ENCODE measurements at places on chromosomes 6 and 20.
A peak's percentile ranks its signal among the peaks of the same experiment; 100 is the strongest.

GRCh38 chr6:79713701-79714322, 82.7 kb downstream of the SH3BGRL2 start:
- H3K4me1 ChIP-seq = no peaks in the 10 kb centered on the region
- H3K36me3 ChIP-seq = no peaks in the 10 kb centered on the region
- H3K27ac ChIP-seq = no peak overlapping the region
- peaks cover 6% of the 10 kb centered on the region for H3K27me3 ChIP-seq
- DNase-seq = no peak
- H3K4me3 ChIP-seq = no peak overlapping the region

DNA sequence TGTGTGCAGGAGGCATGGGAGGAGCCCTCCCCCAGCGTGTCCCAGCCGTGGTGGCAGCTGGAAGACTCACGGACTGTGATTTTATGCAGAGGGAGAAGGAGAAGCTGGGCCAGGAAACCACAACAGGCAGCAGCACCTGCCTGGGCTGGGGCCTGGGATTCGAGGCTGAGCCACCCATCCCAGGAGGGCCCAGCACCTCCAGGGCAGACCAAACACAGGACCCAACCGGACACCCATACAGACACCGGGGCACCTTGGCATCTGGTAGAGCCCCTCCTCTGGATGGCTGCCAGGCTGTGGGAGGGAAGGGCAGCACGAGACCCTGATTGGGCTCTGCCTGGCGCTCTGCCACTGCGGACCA, 41.7 kb upstream of the CHRNA4 start:
- H3K27me3 ChIP-seq = peaks cover 12% of the 10 kb centered on the region
- no peaks in the 10 kb centered on the region for H3K4me1 ChIP-seq
- no peak overlapping the region for H3K4me3 ChIP-seq
- H3K36me3 ChIP-seq = no peaks in the 10 kb centered on the region

- H3K36me3 ChIP-seq = no peaks in the 10 kb centered on the region
- peaks cover 13% of the 10 kb centered on the region for H3K27me3 ChIP-seq
- peak; percentile 97 for DNase-seq
Measured at GRCh38 chr6:14841901-14842421, 403.9 kb upstream of the JARID2 start.

- DNase-seq = no peak
- H3K27ac ChIP-seq = no peak overlapping the region
- H3K27me3 ChIP-seq = no peaks in the 10 kb centered on the region
- peaks cover 62% of the 10 kb centered on the region for H3K4me1 ChIP-seq
Measured at GRCh38 chr6:128271527-128271926, 248.9 kb downstream of the PTPRK start.

- no peaks in the 10 kb centered on the region for H3K36me3 ChIP-seq
- H3K4me3 ChIP-seq = no peak overlapping the region
- H3K27ac ChIP-seq = no peak overlapping the region
- no peak for DNase-seq
Measured at GRCh38 chr6:145600299-145600698, 135.0 kb downstream of the EPM2A start.

- no peaks in the 10 kb centered on the region for H3K27me3 ChIP-seq
- peaks cover 21% of the 10 kb centered on the region for H3K4me1 ChIP-seq
- H3K36me3 ChIP-seq = peaks cover 5% of the 10 kb centered on the region
- peak within 1 kb of the TSS; percentile 88 for H3K4me3 ChIP-seq
- peak within 1 kb of the TSS; percentile 86 for H3K27ac ChIP-seq
Measured at GRCh38 chr20:62804627-62805154, at the start of gene OGFR. OGFR (plus strand) TSS chr20:62804835; CDS start chr20:62804860, 25 bp downstream.

GRCh38 chr20:57397693-57398108, 6.5 kb downstream of the RBM38 start:
- no peak overlapping the region for H3K27ac ChIP-seq
- no peak overlapping the region for H3K4me3 ChIP-seq
- H3K36me3 ChIP-seq = peaks cover 9% of the 10 kb centered on the region

DNA sequence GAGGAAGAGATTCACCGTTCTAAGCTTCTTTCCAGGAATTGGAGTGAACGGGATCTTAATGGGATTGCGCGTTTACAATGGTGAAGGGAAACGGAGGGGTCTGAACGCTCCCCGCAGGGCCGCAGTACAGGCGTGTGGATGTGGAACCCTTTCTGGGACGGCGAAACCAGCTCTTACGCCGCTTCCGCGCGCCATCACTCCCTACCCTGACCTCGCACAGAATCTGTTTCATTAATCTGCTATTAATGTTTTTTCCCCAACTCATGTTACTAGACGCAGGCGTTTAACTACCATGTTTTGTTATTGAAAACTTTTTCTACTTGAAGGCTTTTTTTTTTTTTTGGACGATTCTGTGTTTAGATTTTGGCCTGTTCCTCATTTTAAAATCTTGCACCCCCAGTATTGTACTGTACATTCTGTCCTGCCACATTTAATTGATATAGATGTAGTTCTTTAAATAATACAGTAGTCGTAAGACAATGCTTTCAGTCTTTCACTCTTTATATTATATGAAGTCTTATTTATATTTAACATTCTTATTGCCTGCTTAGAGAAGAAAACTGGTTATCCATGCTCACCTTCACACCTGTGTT, 696 bp upstream of the SUPT3H start:
- no peak for DNase-seq
- H3K4me3 ChIP-seq = peak overlapping the region; percentile 93
- H3K27me3 ChIP-seq = no peaks in the 10 kb centered on the region
- peaks cover 34% of the 10 kb centered on the region for H3K4me1 ChIP-seq
- peak overlapping the region; percentile 99 for H3K27ac ChIP-seq

DNA sequence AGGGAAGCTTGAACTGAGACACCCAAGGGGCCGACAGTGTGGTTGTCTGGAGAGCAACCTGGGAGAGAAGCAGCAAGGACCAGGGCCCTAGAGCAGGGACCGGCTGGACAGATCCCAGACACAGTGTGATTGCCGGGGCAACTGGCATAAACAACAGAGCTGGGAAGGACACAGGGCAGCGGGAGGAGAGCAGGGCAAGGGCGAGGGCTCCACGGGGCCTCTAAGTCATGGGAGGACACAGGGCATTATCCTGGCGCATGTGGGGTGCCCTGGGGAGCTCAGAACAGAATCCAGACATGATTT, 31.1 kb upstream of the CCR6 start:
- H3K27ac ChIP-seq = no peak overlapping the region
- no peaks in the 10 kb centered on the region for H3K36me3 ChIP-seq
- H3K4me1 ChIP-seq = no peaks in the 10 kb centered on the region
- H3K4me3 ChIP-seq = no peak overlapping the region
- no peak for DNase-seq
- no peaks in the 10 kb centered on the region for H3K27me3 ChIP-seq

DNA sequence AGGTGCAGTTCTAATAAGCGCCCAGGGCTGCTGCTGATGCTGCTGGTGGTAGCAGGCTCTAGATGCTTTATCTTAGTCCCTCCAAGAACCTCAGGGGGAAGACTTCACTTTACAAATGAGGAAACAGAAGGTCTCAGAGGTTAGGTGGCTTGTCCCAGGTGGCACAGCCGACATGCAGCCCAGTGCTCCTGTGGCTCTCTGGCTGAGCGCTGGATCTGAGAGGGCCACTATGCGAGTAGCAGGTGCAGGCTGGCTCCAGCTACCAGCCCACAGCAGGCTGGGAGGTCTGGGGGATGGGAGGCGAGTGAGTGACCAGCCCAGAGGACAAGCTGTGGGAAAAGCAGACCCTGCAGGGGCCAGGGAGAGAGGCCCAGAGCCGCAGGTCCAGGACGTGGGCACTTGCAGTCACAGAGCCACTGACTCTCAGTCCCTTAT, 90.9 kb downstream of the PRND start:
- DNase-seq = no peak
- peaks cover 41% of the 10 kb centered on the region for H3K27me3 ChIP-seq
- no peaks in the 10 kb centered on the region for H3K36me3 ChIP-seq
- peaks cover 17% of the 10 kb centered on the region for H3K4me1 ChIP-seq

DNA sequence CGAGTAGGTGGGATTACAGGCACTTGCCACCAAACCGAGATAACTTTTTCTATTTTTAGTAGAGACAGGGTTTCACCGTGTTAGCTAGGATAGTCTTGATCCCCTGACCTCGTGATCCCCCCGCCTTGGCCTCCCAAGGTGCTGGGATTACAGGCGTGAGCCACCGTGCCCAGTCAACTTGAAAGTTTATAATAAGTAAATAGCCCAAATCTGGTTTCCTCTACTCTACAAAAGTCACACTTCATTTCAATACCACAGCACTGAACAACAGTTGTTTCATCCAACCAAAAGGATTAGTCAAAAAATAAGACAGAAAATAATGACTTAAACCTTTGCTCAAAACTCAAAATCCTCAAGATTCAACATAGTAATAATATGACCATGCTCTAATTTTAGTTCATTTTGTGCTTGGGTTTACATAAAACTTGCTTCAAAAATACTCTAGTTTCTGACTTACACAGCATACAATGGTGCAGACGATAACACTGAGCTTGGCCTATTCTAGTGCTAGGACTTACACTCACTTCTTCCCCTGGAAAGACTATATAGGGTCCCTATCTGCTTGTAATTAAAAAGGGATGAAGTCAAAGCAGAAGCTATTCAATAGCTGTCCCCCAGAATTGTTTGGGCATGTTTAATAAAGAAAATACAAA, 56.7 kb downstream of the NT5E start:
- peaks cover 8% of the 10 kb centered on the region for H3K4me1 ChIP-seq
- no peak overlapping the region for H3K27ac ChIP-seq
- no peaks in the 10 kb centered on the region for H3K27me3 ChIP-seq
- peaks cover 28% of the 10 kb centered on the region for H3K36me3 ChIP-seq
- no peak overlapping the region for H3K4me3 ChIP-seq
- no peak for DNase-seq

DNA sequence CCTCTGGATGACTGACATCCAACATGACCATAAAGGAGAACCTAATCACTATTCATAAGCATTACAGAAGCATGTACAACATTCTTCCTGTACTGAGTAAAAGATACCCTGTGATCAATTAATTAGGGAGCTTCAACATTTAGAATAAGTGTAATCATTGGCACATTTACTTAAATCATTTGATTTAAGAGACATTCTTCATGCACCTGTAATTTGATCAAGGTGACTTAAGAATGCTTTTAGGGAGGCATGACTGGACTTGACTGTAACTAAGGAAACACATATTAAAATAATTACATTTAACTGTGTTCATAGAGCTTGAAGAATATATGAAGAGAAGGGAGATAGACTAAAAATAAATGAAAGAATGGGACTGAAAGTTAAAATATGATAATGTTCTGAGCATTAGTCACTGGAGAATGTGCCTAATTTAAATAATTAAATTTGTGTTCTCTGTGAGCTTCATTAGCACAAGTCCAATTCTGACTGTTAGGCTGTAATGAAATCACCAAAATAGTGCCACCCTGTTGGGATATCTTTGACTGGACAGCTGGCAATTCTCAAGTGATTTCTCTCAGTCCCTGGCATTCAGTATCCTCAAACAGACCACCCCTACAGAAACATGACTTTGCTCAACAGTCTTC, 295.5 kb upstream of the ADGRB3 start:
- no peak for DNase-seq
- no peak overlapping the region for H3K27ac ChIP-seq
- H3K36me3 ChIP-seq = no peaks in the 10 kb centered on the region
- H3K4me3 ChIP-seq = no peak overlapping the region
- no peaks in the 10 kb centered on the region for H3K4me1 ChIP-seq

DNA sequence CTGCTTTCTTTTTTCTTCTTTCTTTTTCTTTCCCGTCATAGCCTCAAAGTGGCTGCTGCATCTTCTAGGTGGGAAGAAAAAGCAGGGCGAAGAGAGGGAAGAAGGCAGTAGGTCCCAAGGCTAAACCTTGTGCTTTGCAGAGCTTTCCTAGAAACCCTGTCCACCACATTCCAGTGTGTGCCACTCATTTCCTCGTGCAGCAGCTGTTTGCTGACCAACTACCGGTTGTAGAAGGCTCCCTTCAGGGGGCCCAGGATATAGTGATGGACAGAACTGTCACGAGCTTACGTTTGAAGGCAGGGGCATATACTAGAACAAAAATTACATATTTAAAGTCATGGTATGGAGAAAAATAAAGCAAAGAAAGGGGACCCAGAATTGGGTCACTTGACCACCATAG, 103.0 kb downstream of the SASH1 start:
- DNase-seq = peak; percentile 58
- H3K4me1 ChIP-seq = peaks cover 73% of the 10 kb centered on the region
- peaks cover 58% of the 10 kb centered on the region for H3K36me3 ChIP-seq
- H3K27me3 ChIP-seq = no peaks in the 10 kb centered on the region

DNA sequence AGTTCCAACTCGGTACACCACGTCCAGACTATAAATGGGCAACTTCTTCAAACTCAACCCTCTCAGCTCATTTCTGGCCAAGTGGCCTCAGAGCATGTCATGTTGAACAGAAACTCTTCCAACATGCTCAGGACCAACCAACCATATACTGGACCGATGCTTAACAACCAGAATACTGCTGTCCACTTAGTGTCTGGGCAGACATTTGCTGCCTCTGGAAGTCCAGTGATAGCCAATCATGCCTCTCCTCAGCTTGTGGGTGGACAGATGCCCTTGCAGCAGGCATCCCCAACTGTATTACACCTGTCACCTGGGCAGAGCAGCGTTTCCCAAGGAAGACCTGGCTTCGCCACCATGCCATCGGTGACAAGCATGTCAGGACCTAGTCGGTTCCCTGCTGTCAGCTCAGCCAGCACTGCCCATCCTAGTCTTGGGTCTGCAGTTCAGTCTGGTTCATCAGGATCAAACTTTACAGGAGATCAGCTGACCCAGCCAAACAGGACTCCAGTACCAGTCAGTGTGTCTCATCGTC, 47.8 kb downstream of the BICRAL start:
- no peak overlapping the region for H3K4me3 ChIP-seq
- H3K27me3 ChIP-seq = peaks cover 2% of the 10 kb centered on the region
- H3K4me1 ChIP-seq = no peaks in the 10 kb centered on the region
- H3K27ac ChIP-seq = no peak overlapping the region
- H3K36me3 ChIP-seq = peaks cover 16% of the 10 kb centered on the region

GRCh38 chr6:15962449-15962764, 166.5 kb upstream of the MYLIP start:
- no peak overlapping the region for H3K27ac ChIP-seq
- no peaks in the 10 kb centered on the region for H3K4me1 ChIP-seq
- H3K4me3 ChIP-seq = no peak overlapping the region
- peaks cover 1% of the 10 kb centered on the region for H3K27me3 ChIP-seq
- H3K36me3 ChIP-seq = peaks cover 5% of the 10 kb centered on the region
- peak; percentile 59 for DNase-seq

- no peak for DNase-seq
- no peaks in the 10 kb centered on the region for H3K4me1 ChIP-seq
- no peaks in the 10 kb centered on the region for H3K36me3 ChIP-seq
- H3K27ac ChIP-seq = no peak overlapping the region
Measured at GRCh38 chr6:54071821-54072340, 39.4 kb upstream of the MLIP start.

- H3K36me3 ChIP-seq = peaks cover 6% of the 10 kb centered on the region
- H3K4me1 ChIP-seq = peaks cover 3% of the 10 kb centered on the region
- H3K27ac ChIP-seq = no peak overlapping the region
- no peak for DNase-seq
- no peak overlapping the region for H3K4me3 ChIP-seq
- H3K27me3 ChIP-seq = peaks cover 13% of the 10 kb centered on the region
Measured at GRCh38 chr6:428047-428603, 36.6 kb downstream of the IRF4 start.

Measured in HFFc6 (cell line).